ENCODE measurements at places on chromosomes 6 and 20.
A peak's percentile ranks its signal among the peaks of the same experiment; 100 is the strongest.

DNA sequence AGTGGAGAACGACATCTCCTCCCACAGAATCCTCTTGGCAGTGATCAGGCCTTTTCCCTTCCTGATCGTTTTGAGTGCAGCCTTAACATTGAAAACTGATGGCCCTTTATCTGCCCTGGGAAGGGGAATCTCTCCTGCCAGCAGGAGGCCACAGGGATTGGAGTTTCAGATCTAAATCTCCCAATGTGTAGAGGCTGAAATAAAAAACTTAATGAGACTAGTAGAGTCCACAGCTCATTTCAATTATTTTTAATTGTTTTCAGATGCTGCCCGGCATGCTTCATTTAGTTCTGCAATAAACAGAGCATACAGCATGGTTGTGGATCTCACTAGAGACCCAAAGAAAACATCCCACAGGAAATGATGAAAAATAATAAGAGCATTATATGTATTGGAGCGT is 662.2 kb upstream of the HS3ST5 start:
- no peak for DNase-seq

DNA sequence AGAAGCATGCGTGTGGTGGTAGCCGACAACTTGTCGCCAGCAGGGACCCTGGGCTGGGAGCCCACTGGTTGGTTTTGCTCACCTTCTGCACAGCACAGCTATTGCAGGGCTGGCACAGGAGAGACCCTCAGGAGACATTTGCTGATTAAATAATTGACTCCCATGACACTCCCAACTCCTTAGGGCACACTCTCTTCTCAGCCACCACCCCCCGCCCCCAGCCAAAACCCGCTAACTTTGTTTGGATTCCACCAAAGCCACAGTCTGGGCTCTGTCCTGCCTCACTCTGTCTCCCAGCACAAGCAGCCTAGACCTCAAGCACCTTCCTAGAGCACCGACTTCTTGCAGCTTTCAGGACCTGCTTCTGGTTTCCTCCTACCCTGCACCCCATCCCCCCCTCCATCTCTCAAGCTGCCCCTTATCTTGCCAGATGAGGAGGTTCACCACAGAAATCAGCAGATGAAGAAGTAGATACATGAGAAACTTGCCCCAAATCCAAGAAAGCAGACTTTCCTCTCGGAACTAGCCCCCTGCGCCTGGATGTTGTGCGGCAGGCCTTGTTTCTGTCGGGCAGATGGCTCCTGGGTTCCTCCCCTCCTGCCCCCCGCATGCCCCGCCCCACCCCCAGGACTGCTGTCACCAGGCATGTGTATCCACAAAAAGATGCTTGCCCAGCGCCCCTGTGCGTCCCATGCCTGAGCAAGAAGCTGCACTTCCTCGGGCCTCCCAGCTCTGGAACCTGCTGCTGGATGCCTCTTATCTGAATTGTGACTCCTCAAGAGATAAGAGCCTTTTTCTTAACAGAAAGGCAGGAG is 35.0 kb upstream of the CD93 start:
- peak; percentile 30 for DNase-seq

GRCh38 chr6:148984531-148985056 is 237.8 kb downstream of the UST start:
- DNase-seq, result no peak

- DNase-seq, result peak; percentile 85
Measured at GRCh38 chr6:137102851-137103492, 58.2 kb upstream of the IL20RA start.

GRCh38 chr6:170087941-170088581 is 202.8 kb downstream of the DLL1 start:
- DNase-seq, result peak; percentile 82

DNA sequence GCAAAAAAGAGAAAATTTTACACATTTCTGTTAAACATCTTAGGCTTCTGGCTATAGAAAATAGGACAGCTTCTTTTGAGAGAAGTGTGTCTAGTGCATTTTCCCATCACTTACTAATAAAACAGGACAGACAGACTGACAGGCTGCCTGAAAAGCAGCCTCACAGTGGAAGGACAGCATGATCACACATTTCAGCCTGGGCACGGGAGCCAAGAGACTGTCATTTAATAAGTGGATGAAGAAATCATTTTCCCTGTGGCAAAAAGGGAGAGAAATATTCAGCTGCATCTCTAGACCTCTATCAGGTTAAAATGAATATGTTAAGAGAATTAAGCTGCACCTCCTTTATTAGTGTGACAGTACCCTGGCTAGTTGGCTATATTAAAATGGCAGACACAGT is 960.5 kb downstream of the KIF16B start:
- DNase-seq, result no peak

DNA sequence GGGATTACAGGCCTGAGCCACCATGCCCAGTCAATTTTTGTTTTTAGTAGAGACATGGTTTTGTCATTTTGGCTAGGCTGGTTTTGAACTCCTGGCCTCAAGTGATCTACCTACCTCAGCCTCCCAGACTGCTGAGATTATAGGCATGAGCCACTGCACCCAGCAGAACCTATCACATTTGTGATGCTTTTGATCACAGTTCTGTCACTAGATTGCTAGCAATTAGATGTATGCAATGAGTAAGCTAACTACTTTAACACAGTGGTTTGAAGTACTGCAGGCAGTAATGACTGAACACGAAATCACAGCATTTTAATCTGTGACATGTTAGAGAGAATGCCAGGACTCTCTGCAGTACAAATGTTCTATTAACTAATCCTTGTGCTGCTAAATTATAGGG is 19.6 kb upstream of the SAMHD1 start:
- DNase-seq, result no peak

GRCh38 chr6:91098006-91098405 is 511.1 kb upstream of the MAP3K7 start:
- no peak for DNase-seq

Data from MV-4-11 (cell line).